Stimulated activated CD4-positive, alpha-beta T cell treated with anti-CD3 and anti-CD28 coated beads, TNF-alpha, amount 100 ng/mL, for 1 hour (primary cell): ENCODE measurements at places on chromosomes 13 and 19.
A peak's percentile ranks its signal among the peaks of the same experiment; 100 is the strongest.

DNA sequence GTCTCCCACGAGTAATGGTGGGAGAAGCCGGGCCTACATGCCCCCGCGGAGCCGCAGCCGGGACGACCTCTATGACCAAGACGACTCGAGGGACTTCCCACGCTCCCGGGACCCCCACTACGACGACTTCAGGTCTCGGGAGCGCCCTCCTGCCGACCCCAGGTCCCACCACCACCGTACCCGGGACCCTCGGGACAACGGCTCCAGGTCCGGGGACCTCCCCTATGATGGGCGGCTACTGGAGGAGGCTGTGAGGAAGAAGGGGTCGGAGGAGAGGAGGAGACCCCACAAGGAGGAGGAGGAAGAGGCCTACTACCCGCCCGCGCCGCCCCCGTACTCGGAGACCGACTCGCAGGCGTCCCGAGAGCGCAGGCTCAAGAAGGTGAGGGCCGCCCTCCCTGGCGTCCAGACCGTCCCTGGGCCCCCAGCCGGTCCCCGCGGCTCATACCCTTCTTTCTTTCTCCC lies 1.4 kb upstream of the USF2 start:
- DNase-seq: peak; percentile 48

DNA sequence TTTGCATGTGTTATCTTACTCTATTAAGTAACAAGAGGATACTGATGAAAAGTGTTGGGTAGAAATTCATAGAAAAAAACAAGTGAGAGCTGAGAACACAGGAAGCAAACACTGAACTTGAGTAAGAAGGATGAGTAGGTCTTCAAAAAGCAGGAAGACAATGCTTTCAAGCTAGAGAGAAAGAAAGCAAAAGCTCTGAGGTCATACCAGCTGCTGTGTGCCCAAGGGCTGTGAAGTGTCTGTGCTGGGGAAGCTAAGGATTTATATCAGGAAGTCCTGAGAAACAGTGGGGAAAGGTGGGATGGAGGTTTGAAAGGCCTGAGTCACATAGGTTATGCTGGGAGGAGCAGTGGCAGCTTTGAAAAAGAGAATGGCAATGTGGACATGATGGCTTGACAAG lies 145.5 kb upstream of the MAB21L1 start:
- no peak for DNase-seq

DNA sequence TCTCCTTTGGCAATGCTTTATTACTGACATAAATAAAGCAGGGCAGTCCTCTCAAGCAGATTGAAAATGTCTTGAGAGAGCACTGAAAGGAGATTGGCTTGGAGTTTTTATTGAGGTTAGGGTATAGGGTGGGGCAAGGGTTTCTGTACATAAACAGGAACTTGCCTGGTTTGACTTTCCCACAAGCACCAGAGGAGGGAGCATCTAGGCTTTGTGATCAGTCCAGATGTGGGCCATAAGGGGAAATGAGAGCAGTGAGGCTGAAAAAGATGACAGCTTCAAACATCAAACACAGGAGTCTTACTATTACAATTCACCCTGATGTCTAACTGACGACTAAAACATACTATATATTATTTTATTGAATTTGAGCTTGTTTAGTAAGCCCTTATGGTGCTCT lies 260.9 kb downstream of the MTUS2 start:
- no peak for DNase-seq

- DNase-seq: no peak
These were observed 563 bp upstream of the PDCD5 start for GRCh38 chr19:32580353-32580900.

DNA sequence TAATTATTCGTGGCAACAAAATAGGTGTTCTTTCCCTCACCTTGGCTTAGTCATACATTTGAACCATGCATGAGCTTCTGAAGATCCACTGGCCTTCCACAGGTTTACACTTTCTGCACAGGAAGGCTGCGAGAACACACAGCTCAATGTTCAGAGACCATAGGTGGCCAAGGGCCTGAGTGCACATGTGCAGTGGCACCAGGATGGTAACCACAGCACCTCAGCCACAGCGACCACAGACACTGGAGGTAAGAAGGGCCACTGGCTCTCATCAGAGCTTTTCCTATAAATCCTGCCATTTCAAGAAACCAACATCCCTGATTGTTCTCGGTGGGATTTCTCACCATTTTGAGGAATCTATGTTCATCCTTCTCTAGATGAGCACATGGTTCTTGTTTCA lies 1.6 kb downstream of the DCLK1 start:
- no peak for DNase-seq

GRCh38 chr19:18596752-18597157 lies 8.2 kb downstream of the REX1BD start:
- no peak for DNase-seq

DNA sequence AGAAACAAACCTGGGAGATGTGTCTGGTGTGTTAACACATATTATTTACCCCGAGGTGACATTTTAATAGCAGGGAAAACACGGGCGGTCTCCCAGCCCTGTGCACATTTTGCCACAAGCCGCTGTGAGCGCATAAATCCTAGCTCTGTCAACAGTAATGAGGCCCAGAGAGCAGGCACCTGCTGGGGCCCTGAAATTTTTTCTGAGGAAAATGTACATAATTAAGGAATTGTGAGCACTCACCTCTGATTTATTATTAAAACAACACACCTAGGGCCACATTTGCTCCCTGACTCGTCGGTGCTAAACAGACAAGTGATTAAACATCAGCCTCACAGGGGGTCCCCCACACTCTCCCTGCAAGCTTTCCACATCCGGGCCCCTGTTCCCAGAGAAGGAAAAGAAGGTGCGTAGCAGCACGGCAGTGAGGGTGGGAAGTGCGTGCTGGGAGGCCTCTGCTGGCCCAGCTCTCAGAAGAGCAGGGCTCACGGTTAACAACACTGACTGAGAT lies 616.3 kb downstream of the UQCRFS1 start:
- no peak for DNase-seq

GRCh38 chr13:103931885-103932284 lies 865.7 kb upstream of the SLC10A2 start:
- no peak for DNase-seq

DNA sequence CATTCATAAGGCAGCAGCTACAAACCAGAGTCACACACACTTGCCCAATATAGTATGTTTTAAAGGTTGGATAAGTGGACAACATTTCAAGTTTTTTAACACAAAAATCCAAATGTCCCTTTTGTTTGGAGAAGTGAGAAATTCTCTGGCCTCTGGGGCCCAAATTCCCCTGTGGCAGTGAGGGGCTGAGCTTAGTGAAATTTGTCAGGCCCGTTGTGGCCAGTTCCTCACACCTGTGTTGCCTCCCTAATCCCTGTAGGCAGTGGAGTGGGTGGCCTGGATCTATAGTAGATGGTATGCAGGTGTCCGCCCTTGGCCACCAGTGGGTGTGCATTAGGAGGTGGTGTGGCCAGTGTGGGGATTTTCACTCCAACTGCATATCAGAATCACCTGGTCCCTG lies 6.7 kb downstream of the WDR62 start:
- DNase-seq: no peak

- no peak for DNase-seq
These were observed 549.5 kb upstream of the ARGLU1 start for GRCh38 chr13:107117327-107118012.

- DNase-seq: no peak
These were observed 20.0 kb downstream of the GNA11 start for GRCh38 chr19:3114018-3114726.

GRCh38 chr19:41480336-41480735 lies 37.4 kb downstream of the ERICH4 start:
- no peak for DNase-seq

- DNase-seq: no peak
These were observed 13.1 kb upstream of the PDE4C start for GRCh38 chr19:18239303-18239702.

GRCh38 chr19:7831452-7831851 lies 1.4 kb downstream of the EVI5L start:
- DNase-seq: no peak

- no peak for DNase-seq
These were observed 8.4 kb upstream of the FLT1 start for GRCh38 chr13:28503182-28503967.

- no peak for DNase-seq
These were observed 6.7 kb upstream of the PPP5C start for GRCh38 chr19:46340051-46340659.

DNA sequence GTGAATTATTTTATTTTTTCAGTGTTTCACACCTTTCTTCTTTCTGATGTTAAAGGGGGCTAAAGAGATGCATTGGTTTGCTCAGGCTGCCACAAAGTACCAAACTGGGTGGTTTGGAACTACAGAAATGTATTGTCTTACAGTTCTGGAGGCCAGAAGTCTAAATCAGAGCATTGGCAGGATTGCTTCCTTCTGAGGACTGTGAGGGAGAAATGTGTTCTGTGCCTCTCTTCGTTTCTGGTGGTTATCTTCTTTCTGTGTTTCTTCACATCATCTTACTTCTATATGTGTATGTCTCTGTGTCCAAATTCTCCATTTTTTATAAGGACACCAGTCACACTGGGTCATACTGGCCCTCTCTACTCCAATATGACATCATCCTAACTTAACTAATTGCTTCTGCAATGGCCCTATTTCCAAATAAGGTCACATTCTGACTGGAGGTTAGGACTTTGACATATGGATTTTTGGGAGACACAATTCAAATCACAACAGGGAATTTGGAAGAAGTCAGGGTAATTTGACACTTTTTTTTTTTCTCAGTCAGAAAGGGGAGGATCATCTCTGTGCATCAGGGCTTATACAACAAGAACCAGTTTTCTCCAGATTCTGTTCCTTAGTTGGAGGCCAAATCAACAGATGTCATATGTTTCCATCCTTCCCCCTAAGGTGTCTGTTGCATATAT lies 188.2 kb downstream of the KCNRG start:
- DNase-seq: no peak

GRCh38 chr19:19540064-19540714 lies 2.1 kb downstream of the CILP2 start:
- no peak for DNase-seq

- DNase-seq: no peak
These were observed 64.0 kb downstream of the IER2 start for GRCh38 chr19:13214036-13214730.

GRCh38 chr13:68081061-68081460 lies 850.9 kb upstream of the PCDH9 start:
- DNase-seq: no peak

DNA sequence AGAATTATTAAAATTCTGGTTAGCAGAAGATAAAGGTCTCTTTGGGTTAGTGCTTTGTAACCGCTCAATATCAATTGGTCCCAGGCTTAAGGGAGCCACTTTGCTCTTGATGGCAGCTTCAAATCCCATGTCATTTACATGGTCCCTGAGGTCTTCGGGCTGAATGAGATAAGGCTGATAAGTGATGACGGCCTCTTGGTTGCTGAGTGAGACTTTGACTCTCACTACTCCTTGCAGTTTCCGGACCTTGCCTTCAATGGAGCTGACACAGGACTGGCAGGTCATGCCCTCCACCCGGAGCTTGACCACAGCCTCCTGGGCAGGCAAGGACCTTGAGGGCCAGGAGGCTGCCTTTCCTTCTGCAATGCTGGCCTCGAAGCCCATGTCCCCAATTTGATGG lies 36.8 kb downstream of the ATP7B start:
- no peak for DNase-seq

DNA sequence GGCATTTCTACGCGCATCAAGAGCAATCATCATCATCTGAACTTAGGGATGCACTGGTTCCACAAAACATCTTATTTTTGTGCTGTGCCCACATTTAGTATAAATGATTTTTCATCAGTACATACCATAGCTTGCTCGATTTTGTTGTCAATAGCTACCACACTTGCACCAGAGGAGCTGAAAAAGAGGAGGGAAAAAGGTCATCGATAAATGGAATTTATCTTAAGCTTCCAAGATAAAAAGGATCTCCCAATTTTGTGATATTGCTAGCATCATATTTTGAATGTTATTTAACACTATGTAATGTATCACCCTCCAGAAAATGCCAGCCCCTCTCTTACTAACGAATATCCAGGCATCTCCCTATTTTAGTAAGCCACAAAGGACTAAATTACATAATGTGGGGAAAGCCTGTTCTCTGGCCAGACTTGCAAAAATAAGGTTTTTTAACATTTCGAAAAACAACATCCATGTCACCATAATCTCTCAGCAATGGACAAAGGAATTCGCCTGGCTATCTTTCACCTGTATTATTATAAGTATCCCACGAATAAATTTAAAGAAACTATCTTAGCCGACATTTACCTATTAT lies 62.4 kb downstream of the SERP2 start:
- no peak for DNase-seq

DNA sequence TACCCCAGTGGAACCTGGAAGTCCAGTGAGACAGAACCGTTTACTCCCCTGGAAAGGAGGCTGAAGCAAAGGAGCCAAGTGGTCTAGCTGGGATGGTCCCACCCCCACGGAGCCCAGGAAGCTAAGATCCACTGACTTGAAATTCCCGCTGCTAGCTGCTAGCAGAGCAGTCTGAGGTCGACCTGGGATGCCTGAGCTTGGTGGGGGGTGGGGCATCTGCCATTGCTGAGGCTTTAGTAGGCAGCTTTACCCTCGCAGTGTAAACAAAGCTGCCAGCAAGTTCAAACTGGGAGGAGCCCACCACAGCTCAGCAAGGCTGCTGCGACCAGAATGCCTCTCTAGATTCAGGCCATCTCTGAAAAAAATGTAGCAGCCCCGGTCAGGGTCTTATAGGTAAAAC lies 437.0 kb downstream of the SUCLA2 start:
- no peak for DNase-seq

- no peak for DNase-seq
These were observed 41.2 kb downstream of the SACS start for GRCh38 chr13:23392313-23392712.

GRCh38 chr13:41463838-41464602 lies 6.7 kb downstream of the RGCC start:
- DNase-seq: no peak

- DNase-seq: no peak
These were observed 2.3 kb upstream of the SLC25A15 start for GRCh38 chr13:40787062-40787461.

GRCh38 chr13:114074671-114075315 lies 57.6 kb downstream of the RASA3 start:
- DNase-seq: no peak

DNA sequence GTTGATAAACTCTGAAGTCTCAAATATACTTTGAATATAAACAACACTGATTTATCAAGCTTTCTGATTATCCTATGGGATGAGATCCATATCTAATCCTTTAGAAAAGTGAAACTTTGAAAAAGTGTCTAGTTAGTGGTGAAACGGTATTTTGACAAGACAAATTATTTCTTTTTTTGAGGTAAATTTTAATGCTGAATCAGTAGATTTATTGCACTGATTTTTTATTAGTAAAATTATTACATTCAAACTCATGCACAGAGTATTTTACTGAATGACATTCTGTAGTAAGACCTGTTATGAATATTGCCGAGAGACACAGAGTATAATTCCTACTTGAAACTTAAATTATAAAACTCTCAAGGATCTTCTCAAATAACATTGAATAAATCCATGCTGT lies 679.1 kb upstream of the SPRY2 start:
- DNase-seq: no peak

- DNase-seq: peak; percentile 15
These were observed 687 bp downstream of the MATK start for GRCh38 chr19:3785451-3785937.

GRCh38 chr19:50790396-50790795 lies at the start of gene ACP4:
Gene ACP4, plus strand, starts transcription at chr19:50790415. Its CDS starts 0 bp downstream, at chr19:50790415.
- DNase-seq: no peak
